ENCODE measurements at places on chromosomes 1 and 21.

DNA sequence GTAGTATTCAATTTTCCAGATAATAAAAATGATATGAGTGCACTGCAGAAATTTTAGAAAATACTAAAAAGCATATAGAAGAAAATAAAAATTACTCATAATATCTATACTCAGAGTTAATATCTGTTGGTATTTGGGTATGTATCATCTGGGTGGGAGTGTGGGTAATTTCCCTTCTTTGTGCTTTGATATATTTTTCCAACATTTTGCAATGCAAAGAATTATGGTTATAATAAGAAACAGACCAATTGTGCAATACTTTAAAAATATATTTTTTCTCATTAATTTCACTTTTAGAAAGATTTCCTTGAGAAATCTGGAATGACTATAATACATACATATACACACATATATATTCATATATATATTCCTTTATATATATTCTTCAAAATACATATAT lies 665.7 kb downstream of the ADGRL2 start:
- no peak for DNase-seq

DNA sequence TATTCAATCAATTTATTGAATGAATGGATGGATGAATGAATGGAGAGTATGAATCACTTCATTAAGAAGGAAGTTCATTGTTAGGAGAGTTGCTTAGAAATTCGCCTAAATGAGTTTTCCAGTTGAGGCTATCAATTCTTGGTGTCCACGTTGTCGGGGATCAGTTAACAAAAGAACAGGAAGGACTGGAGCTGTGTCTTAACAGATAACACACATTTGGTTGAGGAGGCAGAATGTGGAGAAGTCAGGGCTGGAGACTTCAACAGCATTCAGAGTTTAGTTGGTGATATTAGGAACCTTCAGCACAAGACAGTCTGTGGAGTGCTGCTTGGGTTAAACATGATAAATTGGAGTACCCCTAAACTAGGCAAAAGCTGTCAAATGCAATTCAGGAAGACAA lies 33.7 kb downstream of the ZBTB18 start:
- no peak for DNase-seq

DNA sequence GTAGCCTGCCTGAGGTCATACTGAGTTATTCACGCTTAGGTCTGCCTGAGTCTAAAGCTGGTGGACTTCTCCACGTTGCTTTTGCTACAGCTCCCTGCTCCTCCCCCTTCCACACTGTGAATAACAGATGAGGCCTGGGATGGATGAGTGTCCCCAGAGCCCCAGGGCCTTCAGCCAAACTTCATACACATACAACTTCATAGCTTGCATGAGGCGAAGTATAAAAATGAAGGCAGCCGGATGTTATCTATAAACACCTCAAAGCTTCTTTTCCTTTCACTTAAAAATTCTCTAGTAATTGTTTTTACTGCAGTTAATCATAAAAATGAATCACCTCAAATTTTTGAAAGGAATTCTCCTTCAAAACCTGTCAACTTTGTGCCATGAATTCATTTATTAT lies 70.2 kb downstream of the DAB1 start:
- DNase-seq, result no peak

GRCh38 chr1:186082235-186082937 lies 292.7 kb downstream of the TPR start:
- peak; percentile 7 for DNase-seq

- no peak for DNase-seq
Observed at GRCh38 chr1:30036229-30036547, 687.2 kb downstream of the MATN1 start.

DNA sequence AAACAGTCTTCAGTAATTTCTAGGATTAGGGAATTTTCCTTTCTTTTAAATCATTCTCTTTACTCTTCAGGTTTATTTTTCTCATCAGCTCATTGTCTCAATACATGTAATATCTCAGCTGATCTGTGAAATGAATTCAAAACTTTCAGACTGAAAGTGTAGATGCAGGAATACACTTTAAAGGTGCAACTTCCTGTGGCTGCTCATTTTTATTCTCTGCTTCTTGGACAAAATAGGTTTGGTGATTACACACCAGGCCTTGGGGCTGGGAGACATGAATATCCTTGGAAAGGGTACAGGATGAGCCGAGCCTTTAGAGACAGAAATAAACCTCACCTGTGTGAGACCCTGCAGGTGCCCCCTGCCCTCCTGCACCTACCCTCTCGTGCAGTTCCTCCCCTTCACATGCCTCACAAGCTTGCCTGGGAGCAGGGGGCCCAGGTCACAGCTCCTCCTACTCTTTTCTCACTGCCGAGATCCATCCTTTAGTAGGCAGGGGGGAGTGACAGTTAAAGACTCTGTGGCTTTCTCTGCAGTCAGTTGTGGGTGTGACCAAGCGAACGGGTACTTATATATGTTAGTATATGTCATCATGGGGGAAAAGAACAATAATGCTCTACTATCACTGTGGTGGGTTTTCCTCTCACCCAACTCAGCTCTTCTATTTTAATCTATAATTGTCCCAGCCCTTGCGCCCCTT lies 23.6 kb downstream of the XCL2 start:
- DNase-seq, result peak; percentile 46

DNA sequence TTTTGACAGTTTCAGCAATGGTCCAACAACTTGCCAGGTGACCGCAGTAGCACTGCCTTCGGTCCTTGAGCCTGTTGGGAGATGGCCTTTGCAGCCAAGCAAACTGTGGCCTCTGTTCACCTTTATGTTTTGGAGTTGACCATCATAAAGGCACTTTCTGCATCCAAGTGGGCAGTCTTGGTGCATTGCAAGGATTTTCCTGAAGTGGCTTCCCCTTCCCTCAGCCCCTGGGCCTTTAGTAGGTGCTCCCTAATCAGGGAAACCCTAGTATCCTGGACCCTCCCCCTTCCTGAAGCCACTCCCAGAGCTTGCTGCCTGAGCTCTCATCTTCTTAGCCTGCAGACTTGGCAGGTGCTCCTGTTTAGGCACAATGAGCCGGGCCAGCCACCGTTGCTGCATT lies 140.2 kb downstream of the TRABD2B start:
- no peak for DNase-seq

GRCh38 chr1:116490588-116490987 lies 80.2 kb downstream of the CD58 start:
- no peak for DNase-seq

GRCh38 chr1:235617808-235618207 lies 31.8 kb downstream of the GNG4 start:
- no peak for DNase-seq

DNA sequence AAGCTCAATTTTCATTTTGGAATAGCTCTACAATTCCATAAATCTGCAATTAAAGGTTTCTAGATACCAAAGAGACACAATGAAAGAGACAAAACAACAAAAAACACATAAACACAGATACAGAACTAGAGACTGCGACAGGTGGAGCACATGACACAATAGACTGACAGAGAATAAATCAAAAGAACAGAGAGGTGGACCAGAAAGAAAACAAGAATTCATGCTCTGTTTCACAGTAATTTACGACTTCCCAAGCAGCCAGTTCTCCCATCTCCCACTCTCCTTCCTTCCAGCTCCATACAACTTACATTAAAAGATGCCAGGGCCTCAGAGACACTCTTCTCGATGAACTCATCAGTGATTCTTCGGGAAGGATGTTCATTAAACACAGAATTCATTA lies 15.1 kb upstream of the RBM8A start:
- no peak for DNase-seq
